ENCODE measurements at places on chromosomes 12 and 14.

- DNase-seq, result no peak
Measured at GRCh38 chr12:102625819-102626218, 145.5 kb upstream of the IGF1 start.

DNA sequence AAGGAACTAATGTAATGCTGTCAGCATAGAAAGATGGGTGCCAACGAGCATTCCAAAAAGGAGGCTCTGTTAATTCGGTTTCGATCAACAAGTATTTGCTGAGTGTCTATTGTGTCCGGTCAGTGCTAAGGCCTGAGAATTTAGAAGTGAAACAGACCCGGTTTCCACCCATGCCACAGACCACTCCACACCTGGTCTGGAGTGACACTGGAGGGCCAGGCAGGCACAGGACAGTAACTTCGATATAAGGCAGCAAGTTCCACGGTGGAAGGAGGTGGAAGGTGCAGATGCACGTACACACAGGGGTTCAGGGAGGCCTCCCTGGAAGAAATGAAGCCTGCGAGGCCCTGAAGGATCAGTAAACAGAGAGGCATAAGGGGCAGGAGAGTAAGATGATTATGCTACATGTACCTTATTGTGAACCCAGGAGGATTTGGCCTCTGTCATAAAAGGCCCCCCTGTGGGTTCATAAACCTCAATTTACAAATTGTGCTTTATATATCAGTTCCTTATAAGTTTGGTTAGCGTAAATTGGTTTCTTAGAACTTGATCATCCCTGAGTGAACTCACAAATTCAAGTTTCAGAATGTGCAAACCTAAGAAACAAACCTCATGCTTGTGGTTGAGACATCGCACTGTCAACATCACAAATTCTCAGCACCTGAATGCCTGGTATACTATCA lies 25.9 kb downstream of the SSH1 start:
- no peak for DNase-seq

DNA sequence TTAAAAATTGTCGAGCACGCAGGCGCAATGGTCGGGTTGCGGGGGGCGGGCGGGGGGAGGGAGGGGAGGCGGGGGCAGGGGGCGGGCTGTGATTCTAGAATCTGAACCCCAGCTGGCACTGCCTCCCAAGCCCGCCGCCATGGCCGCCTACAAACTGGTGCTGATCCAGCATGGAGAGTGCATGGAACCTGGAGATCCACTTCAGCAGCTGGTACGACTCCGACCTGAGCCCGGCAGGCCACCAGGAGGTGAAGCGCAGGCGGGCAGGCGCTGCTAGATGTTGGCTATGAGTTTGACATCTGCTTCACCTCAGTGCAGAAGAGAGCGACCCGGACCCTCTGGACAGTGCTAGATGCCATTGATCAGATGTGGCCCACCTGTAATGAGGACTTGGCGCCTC lies 118.4 kb downstream of the NTN4 start:
- DNase-seq, result no peak

- DNase-seq, result peak; percentile 63
Measured at GRCh38 chr12:25155022-25155576, 39.9 kb downstream of the DNAI7 start.

- DNase-seq, result no peak
Measured at GRCh38 chr12:75294797-75295196, 35.3 kb downstream of the CAPS2 start.

DNA sequence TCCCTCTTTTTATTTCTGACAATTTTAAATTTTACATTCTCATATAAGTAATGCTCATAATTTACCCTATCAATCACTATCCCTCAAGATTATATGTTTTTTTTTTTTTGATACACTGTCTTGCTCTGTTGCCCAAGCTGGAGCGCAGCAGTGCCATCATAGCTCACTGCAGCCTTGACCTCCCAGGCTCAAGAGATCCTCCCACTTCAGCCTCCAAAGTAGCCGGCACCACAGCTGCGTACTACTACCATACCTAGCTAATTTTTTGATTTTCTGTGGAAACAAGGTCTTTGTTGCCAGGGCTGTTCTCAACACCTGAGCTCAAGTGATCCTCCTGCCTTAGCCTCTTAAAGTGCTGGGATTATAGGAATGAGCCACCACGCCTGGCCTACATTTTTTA lies 4.4 kb downstream of the DUSP16 start:
- DNase-seq, result no peak

DNA sequence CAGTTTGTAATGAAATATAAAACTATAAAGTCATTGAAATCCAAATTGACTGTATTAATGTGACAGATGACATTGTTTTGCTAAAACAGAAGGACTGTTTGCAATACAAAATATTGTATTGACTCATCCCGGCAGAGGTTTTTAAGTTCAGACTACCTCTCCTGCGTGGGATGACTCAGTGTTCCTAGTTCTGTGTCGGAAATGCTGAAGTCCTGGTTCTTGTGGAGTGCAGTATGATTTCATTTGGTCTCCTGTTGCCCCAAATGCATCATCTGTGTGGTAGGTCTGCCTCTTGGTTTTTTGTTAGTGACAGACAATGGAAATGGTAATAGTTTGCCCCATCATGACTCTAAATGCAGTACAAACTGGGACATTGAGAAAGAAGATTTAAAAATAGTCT lies 27.8 kb downstream of the PELI2 start:
- DNase-seq, result peak; percentile 74

DNA sequence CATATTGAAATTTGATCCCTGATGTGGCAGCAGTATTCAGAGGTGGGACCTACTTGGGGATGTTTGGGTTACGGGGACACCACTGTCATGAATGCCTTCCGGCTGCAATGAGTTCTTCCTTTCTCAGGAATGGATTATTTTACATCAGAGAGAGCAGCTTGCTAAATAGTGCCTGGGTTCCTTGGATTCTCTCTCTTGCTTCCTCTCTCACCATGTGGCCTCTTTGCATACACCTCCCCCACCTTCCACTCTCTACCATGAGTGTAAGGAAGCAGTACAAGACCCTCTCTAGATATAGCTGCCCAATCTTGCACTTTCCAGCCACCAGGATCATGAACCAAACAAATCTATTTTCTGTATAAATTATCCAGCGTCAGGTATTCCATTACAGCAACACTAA lies 15.4 kb upstream of the SCAF11 start:
- no peak for DNase-seq

- no peak for DNase-seq
Measured at GRCh38 chr12:111826992-111827391, 15.0 kb upstream of the MAPKAPK5 start.

- no peak for DNase-seq
Measured at GRCh38 chr14:33455654-33456345, 495.1 kb downstream of the EGLN3 start.

GRCh38 chr12:21665816-21666215 lies 8.2 kb upstream of the LDHB start:
- no peak for DNase-seq

GRCh38 chr14:47365233-47365632 lies 310.2 kb downstream of the MDGA2 start:
- DNase-seq, result no peak

- peak; percentile 74 for DNase-seq
Measured at GRCh38 chr14:99838639-99839134, 45.5 kb downstream of the EML1 start.

GRCh38 chr12:53585448-53586125 lies 40.6 kb downstream of the ATF7 start:
- peak; percentile 21 for DNase-seq

DNA sequence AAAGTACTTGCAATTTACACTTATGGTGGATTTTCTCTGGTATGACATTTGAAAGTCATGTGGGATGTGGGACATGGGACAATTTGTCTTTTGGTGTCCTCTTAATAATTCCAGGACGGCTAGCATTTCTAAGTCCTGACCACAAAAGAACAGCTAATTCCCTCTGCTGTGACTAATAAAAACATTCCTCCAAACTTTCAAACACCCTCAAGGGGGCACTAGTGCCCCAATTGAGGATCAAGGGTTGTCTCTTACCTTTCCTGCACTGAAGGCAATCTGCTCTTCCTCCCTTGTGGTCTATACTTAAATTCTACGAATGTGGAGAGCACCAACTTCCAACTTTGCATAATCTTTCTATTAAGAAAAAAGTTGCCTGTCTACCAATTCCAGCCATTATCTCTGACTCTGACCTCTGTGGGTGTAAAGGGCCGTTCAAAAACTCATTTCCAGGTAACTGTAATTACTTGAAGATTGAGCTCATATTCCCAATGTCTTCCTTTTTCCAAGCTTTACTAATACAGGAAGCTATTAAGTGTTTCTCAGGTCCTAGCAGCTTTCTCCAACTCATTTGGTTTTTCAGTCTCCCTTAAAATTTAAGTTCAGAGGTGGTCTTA lies 210.2 kb downstream of the PTPRO start:
- DNase-seq, result peak; percentile 92

DNA sequence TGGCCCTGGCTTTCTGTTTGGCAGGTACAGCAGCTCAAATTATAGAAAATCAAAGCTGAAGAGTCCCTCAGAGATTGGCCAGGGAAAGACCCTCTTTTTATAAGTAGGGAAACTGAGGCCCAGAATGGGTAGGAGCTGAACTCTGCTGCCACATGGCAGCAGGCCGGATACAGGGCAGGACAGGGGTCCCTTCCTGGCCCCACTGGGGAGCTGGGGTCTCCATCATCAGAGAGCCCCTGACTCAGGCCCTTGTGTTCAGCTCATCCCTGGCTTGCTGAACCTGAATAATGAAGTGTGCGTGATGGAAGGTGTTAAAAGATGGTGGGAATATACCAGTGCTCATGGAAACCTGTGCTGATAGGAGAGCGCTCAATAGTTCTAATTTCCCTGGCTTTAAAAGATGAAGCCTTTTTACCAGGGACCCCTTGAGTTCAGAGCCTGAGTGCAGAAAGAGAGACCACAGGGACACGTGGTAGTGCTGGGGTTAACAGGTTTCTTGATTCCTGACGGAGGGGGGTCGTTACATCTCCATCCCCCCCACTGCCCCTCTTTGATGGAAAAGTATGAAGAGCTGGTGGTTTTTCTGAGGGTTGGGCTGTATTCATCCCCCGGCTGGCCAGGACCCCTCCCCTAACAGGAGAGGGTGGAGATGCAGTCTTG lies 4.4 kb downstream of the DLK1 start:
- DNase-seq, result no peak

- DNase-seq, result no peak
Measured at GRCh38 chr12:99195474-99195873, 452.1 kb upstream of the GARIN6 start.

DNA sequence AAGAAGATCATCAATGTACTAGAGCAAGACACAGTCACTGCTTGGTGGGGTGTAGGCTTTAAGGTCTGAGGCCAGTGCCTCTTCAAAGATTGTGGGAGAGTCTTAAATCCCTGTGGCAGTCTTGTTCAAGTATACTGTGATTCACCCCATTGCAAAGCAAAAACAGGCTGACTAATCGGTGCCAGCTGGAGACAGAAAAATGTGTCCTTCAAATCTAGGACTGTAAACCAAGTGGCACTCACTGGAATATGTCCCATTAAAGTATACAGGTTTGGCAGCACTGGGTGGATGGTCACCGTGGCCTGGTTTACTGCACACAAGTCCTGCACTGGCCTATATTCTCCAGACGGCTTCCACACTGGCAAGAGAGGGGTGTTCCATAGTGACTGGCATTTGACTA lies 1315.3 kb downstream of the TMEM121 start:
- no peak for DNase-seq

GRCh38 chr12:45357539-45358417 lies 141.9 kb downstream of the ANO6 start:
- peak; percentile 59 for DNase-seq

DNA sequence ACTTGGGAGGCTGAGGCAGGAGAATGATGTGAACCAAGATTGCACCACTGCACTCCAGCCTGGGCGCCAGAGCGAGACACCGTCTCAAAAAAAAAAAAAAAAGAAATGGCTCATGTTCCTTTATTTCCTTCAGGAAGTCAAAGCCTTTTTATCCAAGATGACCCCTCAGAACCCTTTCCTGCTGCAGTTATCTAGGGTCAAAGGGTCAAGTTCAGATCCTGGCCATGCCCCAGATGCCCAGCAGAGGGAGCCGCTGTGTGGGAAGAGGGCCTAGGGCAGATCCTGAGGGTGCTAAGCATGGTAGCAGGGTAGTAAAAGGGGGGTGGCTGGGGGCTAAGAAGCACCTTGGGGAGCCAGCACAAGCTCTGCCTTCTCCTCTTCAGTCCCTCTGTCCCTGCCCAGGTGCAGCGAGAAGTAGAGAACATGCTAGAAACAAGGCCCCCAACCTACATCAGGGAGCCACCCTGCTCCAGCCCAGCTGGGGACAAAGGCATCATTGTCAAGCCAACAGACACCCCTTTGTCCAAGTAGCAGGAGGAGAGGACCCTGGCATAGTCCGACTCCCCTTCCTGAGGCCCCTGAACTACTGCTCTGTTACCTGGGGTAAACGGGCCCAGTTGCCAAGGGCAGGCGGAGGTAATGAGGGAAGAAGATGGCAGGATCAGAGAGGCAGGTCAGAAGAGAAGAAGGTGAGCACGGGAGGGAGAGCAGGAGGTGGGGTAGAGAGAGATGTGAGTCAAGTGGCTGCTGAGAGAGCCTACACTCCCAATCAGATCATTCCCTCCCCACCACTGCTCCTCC lies 6.5 kb downstream of the NFE2 start:
- peak; percentile 37 for DNase-seq

DNA sequence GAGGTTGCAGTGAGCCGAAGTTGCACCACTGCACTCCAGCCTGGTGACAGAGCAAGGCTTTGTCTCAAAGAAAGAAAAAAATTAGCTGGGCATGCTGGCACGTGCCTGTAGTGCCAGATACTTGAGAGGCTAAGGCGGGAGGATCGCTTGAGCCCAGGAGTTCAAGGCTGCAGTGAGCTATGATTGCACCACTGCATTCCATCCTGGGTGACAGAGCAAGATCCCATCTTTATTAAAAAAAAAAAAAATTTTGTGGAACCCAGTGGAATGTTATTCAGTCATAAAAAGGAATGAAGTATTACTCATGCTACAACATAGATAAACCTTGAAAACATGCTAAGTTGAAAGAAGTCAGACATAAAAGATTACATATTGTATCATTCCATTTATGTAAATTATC lies 8.3 kb upstream of the ERBB3 start:
- peak; percentile 14 for DNase-seq

DNA sequence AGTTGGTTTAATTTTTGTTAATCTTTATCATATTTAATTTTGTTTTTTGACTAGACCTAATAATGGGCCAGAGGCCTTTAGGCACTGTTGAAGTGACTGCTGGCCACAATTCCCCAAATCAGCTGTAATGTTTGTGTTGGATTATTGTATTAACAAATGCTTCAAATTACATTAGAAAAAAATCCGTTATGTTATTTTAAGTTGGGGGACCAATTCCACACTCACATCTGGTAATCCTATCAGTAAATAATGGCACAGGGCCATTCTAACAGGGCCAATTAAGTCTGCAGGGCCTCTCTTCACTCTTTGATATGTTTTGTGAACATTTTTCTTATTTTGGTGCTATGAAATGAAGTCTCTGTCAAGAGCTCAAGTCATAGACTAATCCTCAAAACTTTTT lies 39.6 kb downstream of the CHST11 start:
- DNase-seq, result peak; percentile 20

GRCh38 chr14:87034680-87035079 lies 958.3 kb downstream of the GALC start:
- no peak for DNase-seq

- no peak for DNase-seq
Measured at GRCh38 chr14:41606282-41606531, 469 bp upstream of the LRFN5 start.

Measured in choroid plexus epithelial cell (primary cell).